ENCODE measurements at places on chromosomes 6 and 20.

DNA sequence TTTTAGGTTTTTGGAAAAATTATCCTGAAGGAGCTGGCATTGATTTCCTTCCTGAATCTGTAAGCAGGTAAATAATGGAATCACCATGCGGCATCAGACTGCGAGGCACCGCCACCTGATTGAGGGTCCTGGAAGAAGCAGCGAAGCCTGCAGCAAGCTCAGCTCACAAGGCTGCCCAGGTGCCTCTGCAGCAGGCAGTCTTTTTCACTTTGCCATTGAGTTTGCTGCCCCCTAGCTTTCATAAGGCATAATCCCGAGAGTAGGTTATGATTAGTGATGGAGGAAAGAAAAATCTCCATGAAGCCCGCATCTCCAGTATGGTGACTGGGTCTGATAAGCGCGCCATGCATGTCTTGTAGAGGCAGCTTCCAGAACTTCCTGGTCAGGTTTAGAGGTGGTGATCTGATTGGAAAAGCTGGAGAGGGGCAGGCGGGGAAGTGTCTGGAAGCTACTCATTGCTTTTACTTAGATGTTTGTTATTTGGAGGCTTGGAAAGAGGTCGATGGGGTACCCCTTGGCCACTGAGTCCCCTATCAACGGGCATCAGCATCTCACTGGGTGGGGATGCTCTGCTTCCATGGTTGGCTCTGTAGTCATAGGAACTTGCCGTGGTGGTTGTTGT, 26.7 kb downstream of the IYD start:
- DNase-seq, result peak; percentile 24

- peak; percentile 77 for DNase-seq
These were observed 87.7 kb downstream of the CDH22 start for GRCh38 chr20:46220455-46221207.

DNA sequence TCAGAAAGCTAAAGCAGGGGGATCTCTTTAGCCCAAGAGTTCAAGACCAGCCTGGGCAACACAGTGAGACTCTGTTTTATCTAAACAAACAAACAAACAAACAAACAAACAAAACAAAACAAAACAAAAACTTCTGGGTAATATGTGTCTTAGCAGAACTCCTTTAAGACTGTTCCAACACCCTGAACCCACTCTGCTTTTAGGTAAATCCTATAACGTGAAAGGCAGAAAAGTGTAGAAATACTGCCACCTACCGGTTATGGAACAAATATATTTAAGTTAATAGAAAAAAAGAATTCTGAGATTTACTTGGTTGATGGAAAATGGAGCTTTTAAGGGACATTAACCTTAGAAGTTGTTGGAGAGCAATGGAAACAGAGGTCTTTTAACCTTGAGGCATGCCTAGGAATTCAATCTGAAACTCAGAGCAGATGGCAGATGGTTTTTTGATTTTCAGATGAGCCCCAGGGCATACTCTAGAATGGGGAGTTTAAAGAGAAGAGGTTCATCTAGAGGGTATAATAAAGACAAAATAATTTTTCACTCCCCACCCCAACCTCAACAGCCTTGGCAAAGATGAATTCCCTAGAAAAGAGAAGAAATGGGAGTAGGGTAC, 38.5 kb downstream of the SOD2 start:
- no peak for DNase-seq

DNA sequence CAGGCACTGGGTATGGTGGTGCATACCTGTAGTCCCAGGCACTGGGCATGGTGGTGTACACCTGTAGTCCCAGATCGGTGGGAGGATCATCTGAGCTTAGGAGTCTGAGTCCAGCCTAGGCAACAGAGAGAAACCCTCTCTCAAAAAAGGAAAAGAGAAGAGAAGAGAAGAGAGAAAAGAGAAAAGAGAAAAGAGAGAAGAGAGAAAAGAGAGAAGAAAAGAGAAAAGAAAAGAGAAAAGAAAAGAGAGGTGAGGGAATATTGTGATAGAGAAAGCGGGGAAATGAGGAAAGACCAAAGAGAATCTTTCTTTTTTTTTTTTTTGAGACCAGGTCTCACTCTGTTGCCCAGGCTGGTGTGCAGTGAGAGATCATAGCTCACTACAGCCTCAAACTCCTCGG, 108.7 kb downstream of the ARHGAP18 start:
- no peak for DNase-seq

GRCh38 chr6:46760925-46761324, 14.2 kb downstream of the ANKRD66 start:
- no peak for DNase-seq

DNA sequence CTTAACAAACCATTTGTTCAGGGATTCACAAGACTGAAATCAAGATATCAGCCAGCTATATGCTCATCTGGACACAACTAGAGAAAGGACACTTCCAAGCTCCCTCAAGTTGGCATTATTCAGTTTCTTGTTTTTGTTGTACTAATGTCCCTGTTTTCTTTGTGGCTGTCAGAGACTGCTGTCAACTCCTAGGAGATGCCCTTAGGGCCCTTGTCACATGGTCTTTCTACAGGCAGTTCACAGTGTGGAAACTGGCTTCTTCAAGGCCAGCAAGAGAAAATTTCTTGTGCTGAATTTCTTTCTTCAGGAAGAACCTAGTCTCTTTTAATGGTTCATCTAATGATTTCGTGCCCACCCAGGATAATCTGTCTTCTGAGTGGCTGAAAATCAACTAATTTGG, 677.2 kb upstream of the MAN1A1 start:
- no peak for DNase-seq

GRCh38 chr6:136763255-136763654, 29.0 kb downstream of the MAP3K5 start:
- no peak for DNase-seq

- no peak for DNase-seq
These were observed 55.6 kb downstream of the ADTRP start for GRCh38 chr6:11722805-11723631.

- no peak for DNase-seq
These were observed 111.3 kb downstream of the ZDHHC14 start for GRCh38 chr6:157492249-157492648.

GRCh38 chr6:90485635-90486277, 101.1 kb downstream of the MAP3K7 start:
- DNase-seq, result no peak

DNA sequence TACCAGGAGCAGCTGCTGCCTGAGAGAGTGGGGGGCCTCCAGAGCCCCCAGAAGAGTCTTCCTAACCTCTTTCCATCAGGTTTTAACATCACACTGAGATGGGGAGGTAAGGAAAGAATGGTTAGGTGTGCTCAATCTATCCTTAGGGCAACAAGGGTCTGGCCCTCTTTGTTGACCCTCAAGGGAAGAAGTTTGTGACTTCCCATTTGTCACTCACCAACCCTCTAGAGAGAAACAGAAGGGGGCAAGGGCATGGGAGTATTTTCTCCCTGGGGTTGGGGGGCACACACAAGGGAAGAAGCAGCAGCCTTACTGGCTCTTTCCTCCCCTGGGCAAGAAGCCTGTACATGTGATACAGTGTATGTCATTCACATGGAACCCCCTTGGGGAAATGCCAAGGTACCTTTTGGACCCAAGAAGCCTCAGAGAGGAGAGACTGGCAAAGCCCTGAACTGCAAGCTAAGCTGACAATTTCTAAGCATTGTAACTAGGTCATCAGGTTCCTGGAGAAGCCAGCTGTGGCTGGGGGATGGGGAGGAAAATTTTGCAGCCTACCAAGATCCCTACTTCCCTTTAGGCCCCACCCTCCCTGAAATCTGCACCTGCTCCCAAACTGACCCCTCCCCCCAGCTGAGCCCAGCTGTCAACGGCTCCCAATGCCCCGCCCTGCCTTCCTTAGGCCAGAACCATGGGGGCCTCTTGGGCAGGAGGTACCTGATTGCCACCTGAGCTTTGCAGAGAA, 14.5 kb downstream of the BCL2L1 start:
- no peak for DNase-seq

DNA sequence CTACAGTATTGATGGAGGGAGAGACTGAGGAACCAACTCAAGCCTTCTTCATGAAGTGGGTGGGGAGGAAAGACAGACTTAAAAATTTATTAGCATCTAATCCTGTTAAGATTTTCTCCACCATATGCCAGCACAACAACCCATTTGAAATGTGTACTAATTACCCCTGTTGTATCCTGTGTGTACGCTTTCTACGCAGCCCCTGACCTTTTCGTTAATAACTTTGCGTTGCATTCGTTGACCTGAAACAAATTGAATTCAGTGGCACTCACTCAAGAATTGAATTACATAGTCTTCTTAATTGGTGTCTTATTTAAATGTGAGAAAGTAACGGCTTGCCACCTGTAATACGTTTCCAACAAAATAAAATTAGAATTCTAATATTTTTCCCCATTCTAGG, 113.9 kb downstream of the LINC00237 start:
- DNase-seq, result no peak

DNA sequence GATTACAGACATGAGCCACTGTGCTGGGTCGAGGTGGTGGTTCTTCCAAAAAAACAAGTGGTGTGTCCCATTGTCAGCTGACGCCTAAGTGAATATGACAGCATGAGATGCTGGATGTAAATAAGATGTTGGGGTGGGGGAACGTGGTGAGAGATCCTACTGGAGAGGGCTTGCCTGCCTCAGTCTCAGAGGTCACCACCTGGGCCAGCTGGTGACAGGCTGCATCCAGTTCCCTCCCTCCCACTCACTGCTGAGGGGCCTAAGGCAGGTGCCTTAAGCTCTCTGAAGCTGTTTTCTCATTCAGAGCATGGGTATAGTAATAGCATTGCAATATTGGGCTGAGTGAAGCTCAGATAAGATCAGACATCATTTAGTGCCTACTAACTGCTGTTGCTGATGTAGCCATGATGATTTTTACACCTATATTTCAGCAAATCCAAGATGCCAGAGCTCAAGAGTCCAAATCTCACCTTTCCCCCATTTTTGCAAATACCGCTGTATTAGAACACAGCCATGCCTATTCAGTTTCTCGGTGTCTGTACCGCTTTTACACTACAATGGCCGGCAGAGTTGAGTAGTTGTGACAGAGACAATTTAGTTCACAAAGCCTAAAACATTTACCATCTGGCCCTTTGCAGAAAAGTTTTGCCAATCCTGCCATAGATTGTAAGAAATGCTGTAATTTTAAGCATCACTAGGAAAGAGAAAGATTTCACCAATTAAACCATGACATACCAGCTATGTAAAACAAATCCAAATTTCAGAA, 171.3 kb downstream of the ANKRD60 start:
- DNase-seq, result no peak

DNA sequence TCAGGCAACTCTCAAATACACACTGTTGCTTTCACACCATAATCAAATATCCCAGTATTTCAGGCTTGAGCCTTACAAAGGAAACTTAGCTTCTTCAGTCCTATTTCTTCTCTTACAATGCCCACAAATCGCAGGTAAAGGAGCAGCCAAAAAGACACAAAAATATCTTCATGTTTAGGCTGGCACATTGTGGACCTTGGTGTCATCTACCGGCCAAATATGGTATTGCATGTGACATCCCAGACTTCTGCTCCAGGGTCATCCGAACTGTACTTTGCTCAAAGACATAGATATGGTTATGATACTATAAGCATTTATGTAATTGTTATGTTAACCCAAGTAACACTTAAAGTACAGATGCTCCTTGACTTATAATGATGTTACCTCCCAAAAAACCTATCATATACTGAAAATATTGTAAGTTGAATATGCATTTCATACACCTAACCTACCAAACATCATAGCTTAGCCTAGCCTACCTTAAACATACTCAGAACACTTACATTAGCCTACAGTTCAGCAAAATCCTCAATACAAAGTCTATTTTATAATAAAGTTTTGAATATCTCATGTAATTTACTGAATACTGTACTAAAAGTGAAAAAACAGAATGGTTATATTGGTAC, 4.6 kb downstream of the OR2H2 start:
- DNase-seq, result no peak

DNA sequence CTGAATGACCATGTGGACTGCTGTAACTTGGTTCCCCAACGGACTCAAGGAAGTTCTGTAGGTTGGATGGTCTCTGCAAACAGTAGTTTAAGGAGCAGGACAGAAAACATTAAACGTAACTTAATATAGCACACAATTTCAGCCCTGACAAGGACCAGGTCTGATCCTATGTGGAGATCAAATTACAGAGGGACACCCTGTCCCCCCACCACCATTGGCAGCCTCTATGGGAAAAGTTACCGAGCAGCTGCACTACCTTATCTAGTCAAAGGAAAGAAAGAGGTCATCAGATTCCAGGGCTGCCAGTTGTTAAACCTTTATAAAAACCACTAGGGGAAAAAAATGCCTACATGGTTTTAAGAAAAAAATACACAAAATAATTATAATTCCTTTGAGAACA, 191.5 kb upstream of the RSPO3 start:
- no peak for DNase-seq

GRCh38 chr20:10492065-10492464, 57.0 kb downstream of the SLX4IP start:
- no peak for DNase-seq

DNA sequence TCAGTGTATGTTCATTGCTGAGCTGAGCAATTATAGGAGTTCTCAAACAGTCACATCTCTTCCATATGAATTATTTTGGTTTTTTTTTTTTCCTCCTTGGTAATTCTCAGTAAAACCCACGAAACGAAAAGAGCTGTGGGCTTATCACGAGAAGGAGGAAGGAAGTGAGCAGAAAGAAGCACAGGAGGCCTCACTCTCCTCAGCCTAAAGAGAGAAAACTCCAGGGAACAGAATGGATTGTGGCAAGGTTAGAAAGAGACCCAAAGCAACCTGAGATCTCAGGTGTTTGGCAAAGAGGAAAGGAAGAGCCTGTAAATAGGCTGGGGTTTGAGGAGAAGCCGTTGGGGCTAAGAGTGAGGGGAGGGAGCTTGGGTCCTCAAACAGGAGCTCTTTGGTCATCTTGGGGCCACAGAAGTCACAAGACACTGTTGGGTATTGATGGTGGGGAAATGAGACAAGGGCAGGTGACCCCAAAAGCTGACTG, 67.8 kb upstream of the CITED2 start:
- DNase-seq, result no peak

DNA sequence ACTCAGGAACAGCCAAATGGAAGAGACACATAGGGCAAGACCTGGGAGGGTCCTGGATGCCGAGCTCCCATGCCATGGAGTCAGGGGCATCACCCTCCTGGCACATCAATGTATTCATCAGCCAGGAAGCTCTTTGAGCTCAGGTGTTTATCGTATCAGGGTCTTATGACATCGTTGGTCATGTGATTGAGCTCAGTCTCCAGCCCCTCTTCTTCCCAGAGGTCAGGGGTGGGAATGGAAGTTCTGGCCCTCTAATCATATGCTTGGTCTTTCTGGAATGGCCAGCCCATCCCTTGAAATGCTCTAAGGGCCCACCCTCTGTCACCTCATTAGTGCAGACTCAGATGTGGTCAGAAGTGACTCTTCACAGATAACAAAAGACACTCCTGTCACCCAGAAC, 52.4 kb upstream of the TULP4 start:
- no peak for DNase-seq

- no peak for DNase-seq
These were observed 13.6 kb upstream of the CEP85L start for GRCh38 chr6:118665011-118665410.

- no peak for DNase-seq
These were observed 8.7 kb upstream of the RWDD1 start for GRCh38 chr6:116562614-116563013.

All from NCI-H446 (cell line).